IPS DF 6.9 (cell line): ENCODE measurements at places on chromosomes 5 and 9.

GRCh38 chr5:10351919-10352318, 1.6 kb upstream of the MARCHF6 start:
- H3K36me3 ChIP-seq = no peaks in the 10 kb centered on the region
- no peak overlapping the region for H3K27ac ChIP-seq
- H3K4me3 ChIP-seq = no peak overlapping the region

- no peaks in the 10 kb centered on the region for H3K36me3 ChIP-seq
- H3K4me1 ChIP-seq = no peaks in the 10 kb centered on the region
- H3K27me3 ChIP-seq = no peaks in the 10 kb centered on the region
- H3K4me3 ChIP-seq = no peak overlapping the region
Measured at GRCh38 chr5:164153469-164154172, 648.2 kb downstream of the MAT2B start.

DNA sequence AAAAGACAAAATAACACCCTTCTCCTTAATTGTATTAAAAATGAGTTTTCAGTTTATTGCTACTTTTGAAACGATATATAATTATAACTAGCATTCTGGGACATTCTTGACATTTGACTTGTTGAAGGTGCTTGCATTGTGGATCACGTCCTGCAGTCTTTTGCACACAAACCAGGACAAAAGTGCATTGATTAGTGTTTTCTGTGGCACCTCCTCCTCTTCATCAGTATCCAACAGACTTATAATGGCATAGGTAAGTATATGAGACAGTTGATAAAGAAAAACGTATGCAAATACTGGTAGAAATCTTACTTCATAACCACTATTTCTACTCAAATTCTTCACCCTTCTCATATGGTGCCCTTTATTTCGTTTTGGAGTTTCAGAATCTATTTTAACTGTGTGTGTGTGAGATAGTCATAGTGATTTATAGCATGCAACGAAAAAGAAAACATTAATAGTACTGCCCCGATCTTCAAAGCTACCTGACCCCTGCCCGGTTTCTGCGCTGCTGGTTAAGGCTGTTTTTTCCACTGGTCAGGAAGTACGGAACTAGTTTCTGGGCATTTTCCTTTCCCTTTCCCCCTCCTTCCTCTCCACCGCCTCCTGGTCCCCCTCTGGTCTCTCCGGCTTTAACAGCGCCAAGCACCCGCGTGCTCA, 639 bp upstream of the RASA1 start:
- no peak overlapping the region for H3K27ac ChIP-seq
- peaks cover 6% of the 10 kb centered on the region; the same call in 1 of the 2 replicates for H3K27me3 ChIP-seq
- no peak for DNase-seq

GRCh38 chr5:140628711-140629110, 4.3 kb downstream of the CD14 start:
- no peak overlapping the region for H3K4me3 ChIP-seq
- no peaks in the 10 kb centered on the region for H3K4me1 ChIP-seq
- no peak overlapping the region for H3K27ac ChIP-seq
- H3K27me3 ChIP-seq = peaks cover 29% of the 10 kb centered on the region
- DNase-seq = no peak

DNA sequence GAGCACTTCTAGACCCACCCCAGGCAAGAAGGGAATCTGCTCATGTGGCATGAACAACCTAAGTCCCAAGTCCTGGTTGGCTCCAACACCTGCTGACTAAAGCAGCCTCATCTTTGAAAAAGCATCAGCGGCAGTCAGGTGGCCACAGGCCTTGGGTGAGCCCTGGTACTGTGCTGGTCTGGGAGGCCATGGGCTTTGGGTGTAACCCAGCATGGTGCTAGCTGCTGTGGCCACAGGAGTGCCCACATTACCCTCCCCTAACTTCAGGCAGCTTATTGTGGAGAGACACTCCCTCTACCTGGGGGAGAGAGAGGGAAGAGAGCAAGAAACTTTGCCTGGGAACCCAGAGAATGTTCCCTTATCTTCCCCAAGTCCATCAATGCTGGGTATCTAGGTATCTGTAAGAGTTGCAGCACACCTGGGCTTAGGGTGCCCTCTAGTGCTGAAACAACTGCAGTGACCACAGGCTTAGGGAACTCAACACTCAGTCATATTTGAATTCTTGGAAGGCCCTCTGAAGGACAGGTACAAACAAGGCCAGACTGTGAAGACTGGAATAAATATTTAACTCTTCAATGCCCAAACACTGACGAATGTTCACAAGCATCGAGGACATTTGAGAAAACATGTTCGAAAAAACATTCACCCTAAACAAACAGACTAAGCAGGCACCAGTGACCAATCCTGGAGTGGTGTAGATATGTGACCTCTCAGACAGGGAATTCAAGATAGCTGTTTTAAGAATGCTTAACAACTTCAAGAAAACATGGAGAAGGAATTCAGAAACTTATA, 69.9 kb upstream of the OR2K2 start:
- DNase-seq = peak; percentile 22
- no peak overlapping the region for H3K27ac ChIP-seq
- H3K4me1 ChIP-seq = no peaks in the 10 kb centered on the region
- H3K4me3 ChIP-seq = no peak overlapping the region

GRCh38 chr5:7245121-7245651, 150.8 kb upstream of the ADCY2 start:
- DNase-seq = no peak
- H3K4me3 ChIP-seq = no peak overlapping the region
- no peaks in the 10 kb centered on the region for H3K4me1 ChIP-seq
- H3K36me3 ChIP-seq = no peaks in the 10 kb centered on the region
- no peak overlapping the region for H3K27ac ChIP-seq

DNA sequence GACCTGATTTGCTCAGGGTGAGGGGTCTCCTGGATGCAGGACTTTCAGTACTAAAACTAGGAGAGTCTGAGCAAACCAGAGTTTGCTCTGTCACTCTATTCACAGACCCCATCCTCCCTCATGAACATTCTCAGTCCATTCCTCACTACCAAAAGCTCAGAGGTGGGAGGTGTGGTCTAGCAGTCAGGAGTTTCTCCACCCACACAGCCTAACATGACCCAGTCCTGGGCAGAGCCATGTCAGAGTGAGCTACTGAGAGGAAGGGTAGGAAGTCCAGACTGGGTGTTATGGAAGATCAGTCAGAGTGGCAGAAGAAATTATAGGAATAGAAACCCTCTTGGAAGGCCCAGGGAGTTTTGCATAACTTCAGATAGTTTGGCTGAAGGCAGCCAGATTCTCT, 113.3 kb upstream of the GRAMD2B start:
- H3K36me3 ChIP-seq = no peaks in the 10 kb centered on the region
- DNase-seq = no peak
- H3K4me1 ChIP-seq = no peaks in the 10 kb centered on the region

GRCh38 chr9:108835831-108836230, 20.0 kb downstream of the ACTL7B start:
- DNase-seq = no peak
- peaks cover 2% of the 10 kb centered on the region for H3K4me1 ChIP-seq
- no peaks in the 10 kb centered on the region for H3K36me3 ChIP-seq
- H3K27me3 ChIP-seq = no peaks in the 10 kb centered on the region
- no peak overlapping the region for H3K27ac ChIP-seq

- H3K4me3 ChIP-seq = no peak overlapping the region
- H3K27me3 ChIP-seq = no peaks in the 10 kb centered on the region
- H3K36me3 ChIP-seq = no peaks in the 10 kb centered on the region
Measured at GRCh38 chr9:120625222-120625621, 45.3 kb upstream of the CDK5RAP2 start.

- DNase-seq = no peak
- H3K4me3 ChIP-seq = no peak overlapping the region
- H3K4me1 ChIP-seq = peaks cover 4% of the 10 kb centered on the region; the same call in 1 of the 2 replicates
- no peaks in the 10 kb centered on the region for H3K36me3 ChIP-seq
- no peaks in the 10 kb centered on the region for H3K27me3 ChIP-seq
Measured at GRCh38 chr9:75974016-75974766, 83.7 kb downstream of the PCSK5 start.

- H3K27me3 ChIP-seq = no peaks in the 10 kb centered on the region
- no peaks in the 10 kb centered on the region for H3K4me1 ChIP-seq
- no peaks in the 10 kb centered on the region for H3K36me3 ChIP-seq
- no peak for DNase-seq
Measured at GRCh38 chr9:103798620-103799019, 295.5 kb upstream of the SMC2 start.

DNA sequence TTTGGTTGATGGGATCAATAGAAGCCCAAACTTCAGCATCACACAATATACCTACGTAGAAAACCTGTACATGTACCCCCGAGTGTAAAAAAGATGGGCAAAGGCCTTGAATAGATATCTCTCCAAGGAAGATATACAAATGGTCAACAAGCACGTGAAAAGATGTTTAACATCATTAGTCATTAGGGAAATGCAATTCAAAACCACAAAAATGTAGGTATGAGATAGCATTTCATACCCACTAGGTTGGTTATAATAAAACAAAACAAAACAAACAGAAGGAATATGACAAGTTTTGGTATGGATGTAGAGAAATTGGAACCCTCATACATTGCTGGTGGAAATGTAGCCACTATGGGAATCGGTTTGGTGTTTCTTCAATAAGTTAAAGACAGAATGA, 33.1 kb upstream of the PPARGC1B start:
- H3K4me3 ChIP-seq = no peak overlapping the region
- no peak overlapping the region for H3K27ac ChIP-seq
- no peak for DNase-seq
- H3K36me3 ChIP-seq = no peaks in the 10 kb centered on the region

GRCh38 chr9:19446361-19446861, 37.6 kb downstream of the ACER2 start:
- H3K4me3 ChIP-seq = no peak overlapping the region
- H3K27me3 ChIP-seq = no peaks in the 10 kb centered on the region
- peaks cover 10% of the 10 kb centered on the region for H3K4me1 ChIP-seq
- DNase-seq = peak; percentile 64

GRCh38 chr9:96522366-96522765, 72.4 kb downstream of the HABP4 start:
- H3K27ac ChIP-seq = no peak overlapping the region
- no peaks in the 10 kb centered on the region; the same call in 1 of the 2 replicates for H3K36me3 ChIP-seq
- H3K27me3 ChIP-seq = no peaks in the 10 kb centered on the region
- no peak for DNase-seq

DNA sequence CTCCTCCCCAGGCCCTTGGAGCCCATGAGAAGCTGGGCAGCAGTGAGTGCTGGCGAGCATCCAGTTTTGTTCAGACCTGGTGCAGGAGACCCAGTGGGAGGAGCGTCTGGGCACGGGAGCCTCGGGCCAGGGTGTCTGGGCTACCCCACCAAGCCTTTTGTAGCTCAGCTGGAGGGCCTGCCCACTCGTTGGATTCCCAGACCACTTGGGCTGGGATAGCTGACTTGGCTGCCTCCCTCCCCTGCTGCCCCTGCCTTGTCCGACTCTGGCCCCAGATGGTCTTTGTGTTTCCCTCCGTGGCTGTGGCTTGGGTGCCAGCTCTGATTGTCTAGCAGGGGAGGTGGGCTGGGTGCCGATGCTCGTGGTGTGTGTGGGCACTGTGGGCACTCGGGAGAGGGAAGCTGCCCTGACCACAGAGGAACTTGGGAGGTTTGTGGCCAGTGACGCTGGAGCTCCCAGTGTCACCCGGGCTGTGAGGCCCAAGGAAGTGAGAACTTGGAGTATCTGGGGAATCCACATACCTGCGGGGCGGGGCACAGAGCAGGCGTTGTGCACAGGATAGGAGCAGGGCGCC, 47.3 kb downstream of the WNK2 start:
- no peaks in the 10 kb centered on the region for H3K4me1 ChIP-seq
- H3K36me3 ChIP-seq = 0 out of 2 replicates have a peak, but pooled peaks cover 3% of the 10 kb centered on the region

- H3K36me3 ChIP-seq = no peaks in the 10 kb centered on the region
- H3K27ac ChIP-seq = no peak overlapping the region
- H3K4me1 ChIP-seq = no peaks in the 10 kb centered on the region
- H3K4me3 ChIP-seq = no peak overlapping the region
- H3K27me3 ChIP-seq = no peaks in the 10 kb centered on the region
- no peak for DNase-seq
Measured at GRCh38 chr5:52738095-52738506, 49.6 kb upstream of the ITGA1 start.

DNA sequence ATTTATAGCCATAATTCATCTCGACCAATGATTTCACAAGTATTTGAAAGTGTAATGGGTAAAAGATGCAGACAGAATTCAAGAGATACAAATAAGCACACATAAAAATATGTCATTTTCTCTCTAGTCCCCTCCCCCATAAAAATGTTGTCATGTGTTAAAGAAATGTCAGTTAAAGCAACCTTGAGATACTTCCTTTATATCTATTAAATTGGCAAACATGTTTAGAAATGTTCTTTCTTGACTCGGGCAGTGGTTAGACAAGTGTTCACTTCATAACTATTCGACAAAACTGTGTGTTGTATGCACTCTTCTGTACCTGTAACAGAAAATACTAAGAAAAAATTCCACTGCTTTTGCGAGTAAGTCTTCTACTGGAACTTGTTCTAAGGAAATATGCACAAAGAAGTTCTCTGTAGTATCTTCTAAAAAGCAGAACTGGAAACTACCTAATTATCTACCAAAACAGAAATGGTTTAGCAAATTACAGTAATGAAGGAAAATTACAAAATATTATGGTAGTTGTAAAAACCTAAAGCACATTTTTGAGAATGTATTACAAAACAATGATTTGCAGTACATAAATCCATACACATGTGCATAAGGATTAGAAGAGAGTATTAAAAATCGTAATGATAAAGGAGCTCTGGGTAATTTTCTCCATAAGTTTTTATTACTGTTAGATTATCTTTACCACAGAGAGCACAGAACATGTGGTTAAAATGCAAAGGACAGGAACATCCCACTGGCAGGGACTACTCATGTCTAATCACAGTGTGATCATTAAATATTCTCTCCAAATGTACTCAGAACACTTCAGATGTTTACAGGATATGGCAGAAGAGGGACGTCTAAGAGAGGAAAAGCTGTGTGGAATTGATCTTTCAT, 35.9 kb downstream of the FBXW2 start:
- no peaks in the 10 kb centered on the region for H3K4me1 ChIP-seq
- no peak for DNase-seq
- peaks cover 2% of the 10 kb centered on the region; the same call in 1 of the 2 replicates for H3K36me3 ChIP-seq
- H3K27ac ChIP-seq = no peak overlapping the region
- no peak overlapping the region for H3K4me3 ChIP-seq

DNA sequence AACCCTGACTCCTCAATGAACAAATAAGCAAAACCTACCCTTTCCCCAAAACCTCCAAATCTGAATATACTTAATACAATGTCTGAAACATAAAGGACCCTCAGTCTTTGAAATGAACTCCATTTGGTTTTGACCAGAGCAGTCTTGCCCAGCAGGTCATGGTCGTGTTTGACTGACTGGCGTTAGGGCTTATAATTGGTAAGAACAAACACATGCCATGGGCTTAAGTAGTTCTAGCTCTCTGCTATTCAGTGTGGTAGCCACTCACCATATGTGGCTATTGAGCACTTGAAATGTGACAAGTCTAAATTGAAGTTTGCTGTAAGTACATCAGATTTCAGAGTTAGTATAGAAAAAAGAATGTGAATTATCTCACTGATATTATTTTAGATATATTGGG, 42.1 kb downstream of the LRRTM2 start:
- no peak overlapping the region for H3K4me3 ChIP-seq
- no peaks in the 10 kb centered on the region for H3K27me3 ChIP-seq
- no peak for DNase-seq
- peaks cover 7% of the 10 kb centered on the region; the same call in 1 of the 2 replicates for H3K4me1 ChIP-seq
